Bronchial epithelial cell (primary cell): ENCODE measurements at places on chromosomes 4 and X.

DNA sequence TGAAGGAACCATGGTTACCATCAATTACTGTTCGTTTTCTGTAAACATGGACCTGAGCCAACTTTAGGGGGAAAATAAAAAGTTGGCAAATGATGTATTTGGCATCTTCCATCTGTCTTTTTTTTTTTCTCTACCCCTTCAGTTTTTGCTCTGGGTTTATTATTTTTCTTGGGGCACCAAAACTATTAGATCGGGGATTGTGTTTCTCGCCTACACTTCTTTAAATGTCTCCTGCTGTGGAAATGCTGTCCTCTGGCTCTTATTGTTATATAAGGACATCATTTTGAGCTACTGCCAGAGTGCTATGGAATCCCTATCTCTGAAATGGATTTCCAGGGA, 234.0 kb upstream of the SLIT2 start:
- no peak for DNase-seq

GRCh38 chr4:25956260-25956659, 42.2 kb downstream of the SMIM20 start:
- DNase-seq = no peak

DNA sequence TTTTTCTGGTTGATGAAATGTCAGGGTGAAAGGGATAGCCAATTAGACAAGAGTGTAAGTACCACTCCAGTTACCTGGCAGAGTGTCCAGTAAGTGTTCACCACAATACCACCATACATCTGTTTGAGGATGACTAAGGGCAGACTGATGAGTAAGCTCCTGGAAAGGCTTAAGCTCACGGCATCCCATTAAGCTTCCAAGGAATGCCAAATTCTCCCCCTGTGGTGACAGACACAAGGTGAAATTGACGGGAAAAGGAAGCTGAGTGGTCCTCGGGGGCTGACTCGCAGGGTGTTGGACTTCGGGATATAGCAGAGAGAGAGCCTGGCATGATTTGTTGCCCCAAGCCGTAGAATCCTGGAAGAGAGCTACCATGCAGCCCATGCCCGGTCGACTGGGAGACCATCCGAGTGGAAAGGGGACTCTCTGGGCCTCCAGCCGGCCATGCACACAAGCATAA, 7.6 kb upstream of the BST1 start:
- peak; percentile 98 for DNase-seq

- DNase-seq = peak; percentile 77
Measured at GRCh38 chr4:68342134-68342533, 7.8 kb downstream of the YTHDC1 start.

DNA sequence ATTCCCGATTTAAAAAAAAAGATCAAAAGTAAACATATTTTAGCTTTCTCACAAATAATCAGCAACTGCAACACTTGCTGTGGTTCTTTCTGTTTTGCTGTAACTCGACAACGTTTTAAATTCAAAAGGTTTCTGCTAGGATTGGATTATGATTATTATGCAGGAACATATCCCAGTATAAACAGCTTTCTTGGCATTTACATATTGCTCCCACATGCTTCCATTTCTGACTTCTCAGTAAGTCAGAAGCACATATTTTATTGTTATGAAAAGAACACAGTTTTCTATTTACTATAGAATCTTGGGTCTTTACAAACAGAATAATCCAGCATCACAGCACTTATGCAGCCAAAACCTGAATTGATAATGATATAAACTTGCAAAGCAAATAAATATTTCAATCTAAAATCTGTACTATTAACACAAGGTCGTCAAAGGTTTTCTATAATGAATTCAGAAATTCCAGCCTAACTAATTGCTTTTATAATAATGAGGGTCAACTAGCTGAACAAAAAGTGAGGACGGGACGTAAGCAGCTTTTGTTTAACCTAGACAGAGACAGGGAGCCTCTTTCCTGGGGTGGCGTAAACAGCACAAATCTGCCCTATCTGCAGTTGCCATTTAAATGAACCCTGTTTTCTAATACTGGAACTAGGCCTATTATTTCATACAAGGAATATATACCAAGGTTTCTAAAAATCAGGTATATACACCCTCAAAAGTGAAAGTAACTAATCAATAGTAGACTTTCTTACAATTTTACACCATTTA, 9.8 kb upstream of the PCDH18 start:
- no peak for DNase-seq

- DNase-seq = no peak
Measured at GRCh38 chrX:146614663-146615478, 194.7 kb upstream of the CXorf51B start.

- DNase-seq = no peak
Measured at GRCh38 chr4:5009796-5010195, 9.5 kb downstream of the CYTL1 start.

GRCh38 chrX:104795804-104796203, 229.8 kb downstream of the IL1RAPL2 start:
- DNase-seq = no peak

GRCh38 chr4:178672512-178672911, 1230.3 kb upstream of the AGA start:
- DNase-seq = no peak

GRCh38 chr4:2305766-2306501, 44.0 kb upstream of the MXD4 start:
- DNase-seq = no peak

- DNase-seq = no peak
Measured at GRCh38 chrX:12958461-12958860, 16.4 kb upstream of the TMSB4X start.

- no peak for DNase-seq
Measured at GRCh38 chr4:39574946-39575345, 47.7 kb upstream of the UGDH start.

DNA sequence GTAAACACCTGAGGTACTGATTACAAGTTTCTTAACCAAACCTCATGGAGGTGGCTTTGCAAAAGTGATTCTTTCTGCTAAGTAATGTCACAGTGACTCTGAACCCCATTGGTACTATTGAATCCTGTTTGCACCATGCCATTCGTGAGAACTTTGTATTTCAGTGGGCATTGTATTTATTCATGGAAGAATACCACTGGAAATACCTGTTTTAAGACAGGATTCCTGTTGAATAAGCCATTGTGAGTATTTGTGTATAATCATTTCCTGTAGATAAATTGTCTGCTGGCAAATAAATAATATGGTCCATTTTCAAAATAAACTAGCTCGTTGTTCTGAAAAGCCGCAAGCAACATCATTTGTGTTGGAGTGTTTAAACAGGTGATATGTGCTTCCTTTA, 136.4 kb upstream of the GUCY1A1 start:
- DNase-seq = peak; percentile 90

DNA sequence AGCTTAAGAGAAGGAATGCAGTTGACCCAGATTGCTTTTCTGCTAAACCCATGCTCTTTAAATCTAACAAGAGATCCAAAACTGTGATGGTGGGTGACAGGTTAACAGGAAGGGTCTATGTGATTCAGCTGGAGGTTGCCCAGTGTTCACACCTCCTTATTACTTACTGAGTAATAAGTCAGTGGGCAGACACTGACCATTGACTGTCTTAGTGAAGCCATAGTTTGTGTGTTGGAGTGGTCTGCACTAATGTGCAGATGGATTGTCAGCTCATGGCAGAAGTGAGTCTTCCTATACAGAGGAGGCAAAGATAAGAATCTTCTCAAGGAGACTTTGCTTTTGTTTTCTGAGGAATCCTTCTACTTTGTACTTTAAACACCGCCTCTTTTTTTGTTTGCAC, 15.2 kb upstream of the RUFY3 start:
- DNase-seq = peak; percentile 29
